Colonic mucosa (tissue), 4 donors: ENCODE measurements at places on chromosomes 1 and 21. TPM values are rescaled to one million over a fixed set of nuclear protein-coding genes. Genes with fewer than 3 reads are reported as not detected.

GRCh38 chr1:39626646-39627045 is 12.8 kb downstream of the HEYL start:
- H3K4me1 ChIP-seq = no peaks in the 10 kb centered on the region
- no peak for DNase-seq
- H3K27ac ChIP-seq = no peak overlapping the region
- H3K27me3 ChIP-seq = no peaks in the 10 kb centered on the region

NBPF1 gene
- total RNA-seq = 45.2 TPM

- no peak overlapping the region for H3K4me3 ChIP-seq
- H3K36me3 ChIP-seq = no peaks in the 10 kb centered on the region
- no peaks in the 10 kb centered on the region for H3K4me1 ChIP-seq
- no peaks in the 10 kb centered on the region for H3K27me3 ChIP-seq
- peak; percentile 39 for DNase-seq
- H3K27ac ChIP-seq = no peak overlapping the region
Measured at GRCh38 chr1:209884665-209885117, 53.3 kb upstream of the SYT14 start.

CFH gene
- 20.5 TPM for total RNA-seq

DNA sequence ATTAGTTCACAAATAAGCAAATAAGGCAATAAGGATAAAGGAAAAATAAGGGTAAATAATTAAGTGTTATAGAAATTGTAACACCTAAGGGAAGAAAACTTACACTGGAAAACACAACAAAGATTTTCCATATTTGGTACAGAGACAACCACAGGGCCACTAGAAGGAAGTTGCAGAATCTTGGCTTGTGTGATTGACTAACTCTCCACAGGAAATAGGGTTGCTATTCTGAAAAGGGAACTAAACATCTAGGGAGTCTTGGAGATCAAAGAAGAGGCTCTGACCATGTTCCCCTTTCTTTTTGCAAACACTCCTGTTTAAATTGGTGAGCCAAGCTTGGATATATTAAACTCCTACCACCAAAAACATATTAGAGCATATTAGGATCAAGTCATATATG is 59.1 kb downstream of the APCS start:
- H3K36me3 ChIP-seq = no peaks in the 10 kb centered on the region
- no peaks in the 10 kb centered on the region for H3K4me1 ChIP-seq
- H3K27ac ChIP-seq = no peak overlapping the region
- H3K4me3 ChIP-seq = no peak overlapping the region
- no peak for DNase-seq

GRCh38 chr21:34924771-34925419 is 124.2 kb downstream of the RUNX1 start:
- no peak overlapping the region for H3K27ac ChIP-seq
- H3K4me3 ChIP-seq = no peak overlapping the region
- H3K36me3 ChIP-seq = no peaks in the 10 kb centered on the region
- DNase-seq = no peak
- H3K4me1 ChIP-seq = peaks cover 3% of the 10 kb centered on the region

DNA sequence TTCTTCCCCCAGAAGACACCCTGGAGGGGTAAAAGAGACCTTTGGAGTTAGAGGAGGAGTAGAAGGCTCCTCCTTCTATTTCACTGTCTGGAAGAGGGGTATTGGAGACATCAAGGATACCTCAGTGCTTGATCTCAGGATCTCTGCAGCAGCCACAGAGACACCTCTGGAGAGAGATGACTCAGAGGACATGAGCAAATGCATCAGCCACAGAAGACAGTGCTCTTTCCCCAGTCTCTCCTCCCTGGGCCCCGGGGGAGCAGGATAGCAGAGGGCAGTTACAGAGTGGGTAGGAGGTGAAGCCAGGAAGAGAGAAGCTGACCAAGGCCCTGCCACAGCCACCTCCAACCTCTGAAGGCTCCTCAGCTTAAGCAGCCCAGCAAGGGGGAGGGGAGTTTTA is 15.3 kb upstream of the TEDDM1 start:
- H3K27me3 ChIP-seq = no peaks in the 10 kb centered on the region
- H3K4me3 ChIP-seq = no peak overlapping the region
- no peak for DNase-seq
- H3K27ac ChIP-seq = no peak overlapping the region
- H3K36me3 ChIP-seq = no peaks in the 10 kb centered on the region

DNA sequence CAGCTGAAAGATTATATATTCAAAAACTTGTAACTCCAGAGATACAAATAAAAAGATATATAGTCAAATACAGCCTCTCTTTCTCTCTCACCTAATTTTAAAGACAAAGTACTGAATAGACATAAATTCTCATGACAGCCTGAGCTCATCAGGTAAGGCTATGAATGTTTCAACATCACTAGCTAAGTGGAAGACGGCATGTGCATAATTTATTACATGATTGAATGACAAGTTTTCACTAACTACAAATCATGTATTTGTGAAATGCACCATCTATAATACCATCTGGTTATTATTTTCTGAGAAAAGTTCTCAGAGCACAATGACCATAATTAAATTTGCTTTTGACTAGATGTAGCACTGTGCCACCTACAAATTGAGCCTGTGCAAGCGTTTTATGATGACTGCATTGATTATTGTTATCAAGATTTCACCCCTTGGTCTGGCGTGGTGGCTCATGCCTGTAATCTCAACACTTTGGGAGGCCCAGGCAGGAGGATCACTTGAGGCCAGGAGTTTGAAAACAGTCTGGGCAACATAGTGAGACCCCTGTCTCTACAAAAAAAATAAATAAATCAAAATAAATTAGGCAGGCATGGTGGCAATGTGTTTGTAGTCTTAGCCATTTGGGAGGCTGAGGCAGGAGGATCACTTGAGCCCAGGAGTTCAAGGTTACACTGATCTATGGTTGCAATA is 128.2 kb downstream of the APP start:
- H3K4me3 ChIP-seq = no peak overlapping the region
- no peak for DNase-seq
- no peaks in the 10 kb centered on the region for H3K4me1 ChIP-seq
- no peaks in the 10 kb centered on the region for H3K27me3 ChIP-seq

SLC37A1 gene
- 118 TPM for total RNA-seq

DNA sequence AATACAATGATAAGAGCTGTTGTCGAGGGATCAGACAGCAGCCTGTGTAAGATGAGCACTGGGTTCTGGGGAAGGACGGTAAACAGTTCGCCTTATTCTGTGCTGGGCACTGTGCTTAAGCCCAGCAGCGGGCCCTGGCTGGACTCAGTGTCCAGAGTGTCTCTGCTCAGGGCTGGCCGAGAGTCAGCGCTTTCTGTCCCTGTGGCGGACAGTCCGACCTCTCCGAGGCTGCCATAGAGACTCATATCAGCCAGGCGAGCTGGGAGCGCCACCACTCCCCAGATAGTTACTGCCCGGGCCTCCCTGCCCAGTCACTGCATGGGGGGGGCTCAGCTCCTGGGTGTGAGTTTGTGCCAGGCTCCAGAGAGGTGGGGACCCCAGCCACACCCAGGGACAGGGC is 14.7 kb upstream of the NPHP4 start:
- no peak overlapping the region for H3K27ac ChIP-seq
- H3K4me1 ChIP-seq = no peaks in the 10 kb centered on the region
- H3K27me3 ChIP-seq = no peaks in the 10 kb centered on the region
- no peak overlapping the region for H3K4me3 ChIP-seq

- peaks cover 8% of the 10 kb centered on the region for H3K4me1 ChIP-seq
- peak overlapping the region; percentile 38 for H3K27ac ChIP-seq
- no peak overlapping the region for H3K4me3 ChIP-seq
- no peak for DNase-seq
Measured at GRCh38 chr21:38916214-38916964, 110.7 kb downstream of the ETS2 start.

ARHGEF19 gene
- 9.0 TPM for total RNA-seq

DNA sequence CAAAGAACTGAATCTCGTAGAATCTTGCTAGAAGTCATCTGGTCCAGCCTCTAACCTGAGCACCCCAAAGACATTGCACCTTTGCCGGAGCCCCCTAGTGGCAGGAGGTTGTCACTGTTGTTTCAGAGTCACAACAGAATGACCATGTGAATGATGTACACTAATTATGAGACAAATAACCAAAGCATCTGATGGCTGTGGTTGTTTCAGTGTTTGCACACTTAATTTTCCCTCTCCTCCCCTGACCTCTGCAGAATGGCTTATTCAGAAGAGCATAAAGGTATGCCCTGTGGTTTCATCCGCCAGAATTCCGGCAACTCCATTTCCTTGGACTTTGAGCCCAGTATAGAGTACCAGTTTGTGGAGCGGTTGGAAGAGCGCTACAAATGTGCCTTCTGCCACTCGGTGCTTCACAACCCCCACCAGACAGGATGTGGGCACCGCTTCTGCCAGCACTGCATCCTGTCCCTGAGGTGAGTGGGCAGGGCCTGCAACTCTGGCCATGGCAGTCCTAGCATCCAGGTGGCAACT is 26.4 kb downstream of the TRAF5 start:
- H3K4me1 ChIP-seq = no peaks in the 10 kb centered on the region
- DNase-seq = peak; percentile 78
- no peak overlapping the region for H3K4me3 ChIP-seq

ANKRD35 gene
- 0.59 TPM for total RNA-seq

RGS7 gene
- total RNA-seq = 0.24 TPM

HIVEP3 gene
- total RNA-seq = 3.3 TPM

DNA sequence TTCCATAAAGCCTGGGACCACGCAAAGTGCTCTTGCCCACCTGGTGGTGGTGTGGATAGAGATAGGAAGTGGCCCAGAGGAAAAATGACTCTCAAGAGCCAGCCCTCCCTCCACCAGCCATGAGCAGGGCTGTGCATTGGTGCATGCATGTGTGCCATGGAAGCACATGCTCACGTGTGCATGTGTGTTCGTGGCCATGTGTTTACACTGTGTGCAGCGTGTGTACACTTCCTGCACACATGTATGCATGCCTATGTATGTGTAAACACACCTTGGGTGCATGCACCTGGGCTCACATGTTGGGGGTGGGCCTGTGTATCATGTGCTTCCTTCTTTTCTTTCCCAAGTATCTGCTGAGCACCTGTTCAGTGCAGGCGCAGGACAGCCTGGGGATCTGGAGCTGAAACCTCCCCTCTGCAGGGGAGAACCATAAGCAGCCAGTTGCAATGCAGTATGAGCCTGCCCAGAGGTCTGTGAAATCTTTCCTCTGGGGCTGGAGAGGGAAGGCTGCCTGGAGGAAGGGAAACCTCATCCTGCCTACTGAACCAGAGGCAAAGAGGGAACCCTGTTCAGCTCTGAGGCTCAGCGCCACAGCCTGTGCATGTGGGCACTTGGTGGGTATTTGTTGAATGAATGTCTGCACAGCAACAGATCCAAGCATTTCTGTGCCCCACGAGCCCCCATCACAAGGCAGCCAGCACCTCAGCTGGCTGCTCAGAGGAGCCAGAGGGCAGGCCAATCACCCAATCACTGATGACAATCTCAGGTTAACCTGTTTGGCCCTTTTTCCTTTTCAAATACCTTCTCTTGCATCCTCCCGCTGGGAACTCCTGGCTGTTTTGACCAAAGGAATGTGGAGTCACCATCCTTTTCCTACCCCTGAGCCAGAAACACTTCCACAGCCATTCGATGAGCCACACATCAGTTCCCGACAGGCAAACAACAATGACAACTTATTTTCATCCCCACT is 327.0 kb downstream of the NPHP4 start:
- H3K27ac ChIP-seq = no peak overlapping the region
- no peaks in the 10 kb centered on the region for H3K36me3 ChIP-seq
- no peak overlapping the region for H3K4me3 ChIP-seq
- no peak for DNase-seq

MROH9 gene
- not detected for total RNA-seq

DNA sequence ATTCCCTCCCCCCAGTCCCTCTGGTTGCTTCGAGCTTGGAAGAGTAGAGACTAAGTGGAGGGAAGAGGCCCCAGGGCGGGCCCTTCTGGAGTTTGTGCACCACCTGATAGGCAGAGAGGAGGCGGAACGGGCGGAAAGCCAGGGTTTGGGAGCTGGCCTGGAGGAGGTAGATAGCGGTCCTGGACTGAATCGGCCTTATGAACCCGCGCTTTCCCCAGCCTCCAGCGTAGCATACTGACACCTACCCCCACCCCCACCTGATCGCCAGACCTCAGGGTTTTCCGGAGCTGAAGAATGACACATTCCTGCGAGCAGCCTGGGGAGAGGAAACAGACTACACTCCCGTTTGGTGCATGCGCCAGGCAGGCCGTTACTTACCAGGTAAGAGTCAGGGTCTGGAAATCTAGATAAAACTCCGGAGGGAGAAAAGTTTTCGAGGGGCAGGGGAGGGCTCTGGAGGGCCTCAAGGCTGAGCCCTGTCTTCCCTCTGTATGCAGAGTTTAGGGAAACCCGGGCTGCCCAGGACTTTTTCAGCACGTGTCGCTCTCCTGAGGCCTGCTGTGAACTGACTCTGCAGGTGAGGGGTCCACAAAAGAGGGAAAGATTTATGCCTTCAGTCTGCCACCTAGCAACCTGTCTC is 705 bp downstream of the UROD start:
- peaks cover 12% of the 10 kb centered on the region for H3K4me1 ChIP-seq
- peak overlapping the region; percentile 90 for H3K4me3 ChIP-seq
- DNase-seq = peak; percentile 80
- no peaks in the 10 kb centered on the region for H3K27me3 ChIP-seq
- H3K27ac ChIP-seq = peak overlapping the region; percentile 75

DNA sequence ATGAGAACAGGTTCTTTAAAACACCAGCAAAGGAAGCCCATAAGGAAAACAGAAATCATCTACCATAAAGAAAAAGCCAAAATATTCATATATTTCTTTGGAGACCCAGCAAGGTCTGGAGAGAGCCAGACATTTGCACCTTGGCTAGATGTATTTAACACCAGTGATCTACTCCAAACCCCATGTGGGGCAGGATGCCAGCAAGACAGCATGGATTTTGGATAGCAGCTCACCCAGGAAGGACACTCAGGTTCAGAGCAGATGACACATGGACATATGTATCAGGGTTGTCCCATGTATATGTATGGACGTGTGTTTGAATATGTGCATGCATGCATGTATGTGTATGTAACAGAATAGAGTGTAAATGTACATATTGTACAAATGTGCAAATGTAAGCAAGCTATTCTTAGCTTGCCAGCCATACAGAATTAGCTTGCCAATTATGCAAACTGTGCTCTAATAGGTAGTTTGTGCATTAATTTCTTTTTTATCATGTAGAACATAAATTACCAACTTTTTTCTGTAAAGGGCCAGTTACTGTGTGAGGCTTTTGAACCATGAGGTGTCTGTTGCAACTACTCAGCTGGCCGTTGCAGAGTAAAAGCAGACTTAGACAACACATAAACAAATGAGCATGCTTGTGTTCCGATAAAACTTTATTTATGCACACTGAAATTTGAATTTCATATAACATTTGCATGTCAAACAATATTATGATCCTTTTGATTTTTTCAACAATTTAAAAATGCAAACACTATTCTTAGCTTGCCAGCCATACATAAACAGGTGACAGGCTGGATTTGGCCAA is 73.5 kb upstream of the KAZN start:
- H3K36me3 ChIP-seq = no peaks in the 10 kb centered on the region
- H3K4me1 ChIP-seq = no peaks in the 10 kb centered on the region
- no peak for DNase-seq
- no peaks in the 10 kb centered on the region for H3K27me3 ChIP-seq
- H3K27ac ChIP-seq = no peak overlapping the region

- no peak for DNase-seq
- H3K4me3 ChIP-seq = no peak overlapping the region
- no peak overlapping the region for H3K27ac ChIP-seq
- H3K36me3 ChIP-seq = no peaks in the 10 kb centered on the region
Measured at GRCh38 chr21:43644609-43645008, 14.7 kb downstream of the HSF2BP start.

SLC1A7 gene
- total RNA-seq = 0.50 TPM
